ENCODE measurements at places on chromosomes 4 and X. TPM values are rescaled to one million over a fixed set of nuclear protein-coding genes. Genes with fewer than 3 reads are reported as not detected.
A peak's percentile ranks its signal among the peaks of the same experiment; 100 is the strongest.

The SSX1 gene
- total RNA-seq = not detected

DNA sequence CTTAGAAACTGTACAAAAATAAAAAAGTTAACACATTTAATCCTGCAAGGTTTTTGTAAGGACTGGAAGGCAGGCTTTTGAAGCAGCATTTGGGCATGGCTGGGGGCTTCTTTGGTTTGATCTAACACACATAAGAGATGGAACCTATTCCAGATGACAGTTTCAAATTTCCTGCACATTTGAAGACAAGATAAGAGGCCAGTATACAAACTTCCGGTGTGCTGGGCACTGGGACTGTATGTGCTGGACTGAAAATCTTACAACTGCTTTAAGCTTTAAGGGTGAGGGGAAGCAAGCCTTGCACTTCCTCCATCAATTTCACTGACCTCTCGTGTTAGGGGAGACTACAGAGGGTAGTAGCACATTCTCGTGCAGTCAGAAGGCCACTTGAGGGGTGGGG is 122.9 kb downstream of the AMMECR1 start:
- ATAC-seq = no peak

GRCh38 chrX:150465881-150466775 is 102.3 kb upstream of the MTM1 start:
- no peak for ATAC-seq

- ATAC-seq = no peak
Observed at GRCh38 chr4:37689353-37690095, 3.3 kb upstream of the RELL1 start.

DNA sequence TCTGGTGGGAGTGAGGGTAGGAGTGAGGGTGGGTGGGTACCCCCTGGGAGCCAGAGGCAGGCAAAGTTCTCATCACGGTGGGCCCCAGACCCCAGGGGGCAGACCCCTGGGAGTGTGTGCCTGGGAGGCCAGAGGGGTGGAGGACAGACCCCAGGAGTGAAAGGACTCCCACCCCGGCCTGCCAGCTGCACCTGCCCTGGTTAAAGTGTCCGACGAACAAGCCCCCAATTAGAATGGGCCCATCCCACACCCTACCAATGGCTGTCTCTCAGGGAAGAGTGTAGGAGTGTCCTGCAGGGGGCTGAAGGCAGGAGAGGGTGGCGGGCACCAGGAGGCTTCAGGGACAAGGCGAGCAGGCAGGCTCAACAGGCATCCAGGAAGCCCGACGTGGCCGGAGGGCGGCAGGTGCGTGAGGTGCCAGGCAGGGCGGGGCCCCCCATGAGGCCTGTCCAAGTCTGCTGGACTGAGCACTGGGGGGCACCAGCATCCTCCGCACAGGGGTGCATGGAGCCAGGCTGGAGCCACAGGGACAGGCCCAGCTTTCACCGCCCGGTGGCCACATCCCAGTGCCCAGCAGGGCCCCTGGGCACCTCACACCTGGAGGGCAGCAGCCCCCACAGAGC is 8.7 kb downstream of the PDE6B start:
- ATAC-seq = peak; percentile 8

GRCh38 chrX:97200454-97200853 is 316.7 kb downstream of the RPA4 start:
- ATAC-seq = no peak

GRCh38 chr4:128468123-128468989 is 180.7 kb upstream of the PGRMC2 start:
- ATAC-seq = peak; percentile 82

The GLRA3 gene
- total RNA-seq = not detected

The MRPL1 gene
- 35.3 TPM for total RNA-seq
